ENCODE measurements at places on chromosomes 11 and 22.

DNA sequence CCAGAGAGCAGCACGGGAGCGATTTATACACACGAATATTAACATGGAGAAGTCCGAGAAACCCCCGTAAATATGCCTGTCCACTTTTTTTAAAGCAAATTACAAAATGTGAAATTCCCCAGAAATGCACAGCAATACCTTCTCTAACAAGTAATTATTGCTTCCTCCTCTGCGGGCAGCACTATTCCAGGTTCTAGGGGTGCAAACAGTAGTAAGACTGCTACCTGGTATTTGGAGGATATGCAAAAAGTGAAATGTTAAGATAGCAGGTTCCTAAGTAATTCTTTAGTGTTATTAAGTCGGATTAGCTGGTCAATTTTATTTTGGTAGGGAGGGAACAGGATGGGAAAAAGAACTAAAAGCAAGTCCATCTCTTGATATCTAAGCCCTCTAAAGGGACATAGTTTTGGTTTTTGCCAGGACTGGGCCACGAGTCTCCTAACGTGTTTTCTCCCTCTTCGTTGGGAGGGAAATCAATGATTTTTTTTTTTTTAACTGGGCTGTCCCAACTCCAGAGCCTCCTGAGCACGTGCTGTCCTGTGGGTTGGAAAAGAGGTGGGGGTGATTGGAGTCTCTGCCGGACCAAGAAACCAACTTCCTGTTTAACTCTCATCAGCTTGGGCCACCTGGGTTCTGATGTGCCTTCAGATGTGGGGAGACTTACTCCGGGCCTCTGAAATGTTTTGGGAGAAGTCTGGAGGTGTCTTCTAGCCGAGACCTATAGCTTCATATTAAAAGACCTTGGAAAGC is 1.7 kb upstream of the XBP1 start:
- peak; percentile 17 for DNase-seq

DNA sequence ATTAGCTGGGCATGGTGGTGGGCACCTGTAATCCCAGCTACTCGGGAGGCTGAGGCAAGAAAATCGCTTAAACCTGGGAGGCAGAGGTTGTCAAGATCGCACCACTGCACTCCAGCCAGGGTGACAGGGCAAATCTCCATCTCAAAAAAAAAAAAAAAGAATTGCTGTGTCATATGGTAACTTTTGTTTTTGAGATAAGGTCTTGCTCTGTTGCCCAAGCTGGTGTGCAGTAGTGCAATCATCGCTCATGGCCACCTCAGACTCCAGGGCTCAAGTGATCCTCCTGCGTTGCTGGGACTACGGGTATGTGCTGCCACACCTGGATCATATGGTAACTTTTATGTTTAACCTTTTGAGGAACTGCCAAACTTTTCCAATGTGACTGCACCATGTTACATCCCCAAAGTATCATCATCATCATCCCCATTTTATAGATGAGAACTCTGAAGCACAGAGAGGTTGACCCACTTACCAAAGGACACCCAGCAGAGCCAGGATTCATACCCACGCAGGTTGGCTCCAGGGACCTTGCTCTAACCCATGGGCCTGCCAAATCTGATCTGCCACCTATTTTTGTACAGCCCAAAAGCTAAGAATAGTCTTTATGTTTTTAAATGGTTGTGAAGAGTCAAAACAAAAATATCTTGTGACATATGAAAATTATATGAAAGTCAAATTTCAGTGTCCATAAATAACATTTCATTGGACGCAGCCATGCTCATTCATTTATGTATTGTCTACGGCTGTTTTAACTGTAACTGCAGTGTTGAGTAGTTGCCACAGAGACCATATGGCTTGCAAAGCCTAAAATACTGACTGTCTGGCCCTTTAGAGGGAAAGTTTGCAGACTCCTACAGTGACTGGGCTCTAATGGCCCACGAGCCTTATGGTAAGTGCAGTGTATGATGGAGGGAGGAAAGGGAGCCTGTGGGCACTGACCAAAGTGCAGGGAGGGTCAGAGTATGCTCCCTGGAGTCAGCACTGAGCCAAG is 45.3 kb downstream of the GDPD5 start:
- DNase-seq, result peak; percentile 60

GRCh38 chr11:8347978-8348377 is 84.3 kb upstream of the LMO1 start:
- DNase-seq, result no peak

DNA sequence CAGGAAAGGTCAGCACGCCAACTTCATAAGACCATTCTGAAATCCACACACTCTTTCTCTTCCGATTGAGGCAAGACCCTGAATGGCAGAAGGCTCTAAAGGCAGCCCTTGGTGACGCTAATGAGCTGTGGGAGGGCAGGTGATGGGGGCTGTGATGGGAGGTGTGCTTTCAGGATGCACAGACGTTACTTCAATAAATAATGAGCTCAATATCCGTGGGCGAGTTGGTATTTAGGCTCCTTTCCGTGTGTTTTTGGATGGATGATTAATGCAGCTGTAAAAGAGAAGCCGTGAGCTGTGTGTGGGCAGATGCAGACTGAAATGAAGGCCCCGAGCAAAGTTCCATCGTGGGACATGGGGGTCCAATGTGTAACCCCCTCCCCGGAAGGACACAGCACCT is 130.6 kb upstream of the CSNK2A3 start:
- no peak for DNase-seq

DNA sequence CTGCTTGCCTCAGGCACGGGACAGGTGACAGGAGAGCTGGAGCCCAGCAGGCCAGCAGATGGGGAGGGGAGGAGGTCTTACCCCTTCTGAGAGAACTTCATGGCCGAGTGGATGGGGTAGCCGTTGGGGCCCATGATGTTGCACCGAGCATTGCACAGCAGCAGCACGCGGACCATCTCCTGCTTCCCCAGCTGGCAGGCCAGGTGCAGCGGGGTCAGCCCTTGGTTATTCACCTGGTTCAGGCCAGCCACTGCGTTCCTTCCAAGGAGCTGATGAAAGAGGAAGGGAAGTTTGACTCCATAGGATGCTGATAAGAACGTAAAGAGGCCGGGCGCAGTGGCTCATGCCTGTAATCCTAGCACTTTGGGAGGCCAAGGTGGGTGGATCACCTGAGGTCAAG is 29.4 kb upstream of the BAIAP2L2 start:
- DNase-seq, result no peak

- no peak for DNase-seq
These were observed 15.1 kb upstream of the CABP2 start for GRCh38 chr11:67538306-67538705.

DNA sequence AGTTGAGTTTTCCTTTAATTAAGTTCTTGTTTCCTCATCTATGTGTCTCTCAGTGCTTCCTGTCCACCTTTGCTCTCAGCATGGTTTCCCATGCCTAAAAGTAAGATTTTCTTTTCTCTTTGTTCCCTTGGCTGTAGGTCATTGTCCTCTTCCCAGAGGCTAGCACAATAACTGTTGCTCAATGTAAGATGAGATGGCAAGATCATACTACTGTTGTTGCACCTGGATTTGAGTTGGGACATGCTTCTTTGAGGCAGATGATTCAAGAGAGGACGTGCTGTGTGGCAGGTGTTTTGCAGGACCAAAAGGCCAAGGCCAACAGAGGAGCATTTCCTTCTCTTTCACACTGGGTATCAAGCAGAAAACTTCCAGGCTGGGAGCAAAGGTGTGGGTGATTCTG is 11.3 kb upstream of the NELL1 start:
- no peak for DNase-seq

Data from cerebellar cortex (tissue), 1 donor.